ENCODE measurements at places on chromosomes 12 and 14.

- DNase-seq: no peak
Measured at GRCh38 chr12:53952871-53953734, 1.6 kb upstream of the HOXC12 start.

DNA sequence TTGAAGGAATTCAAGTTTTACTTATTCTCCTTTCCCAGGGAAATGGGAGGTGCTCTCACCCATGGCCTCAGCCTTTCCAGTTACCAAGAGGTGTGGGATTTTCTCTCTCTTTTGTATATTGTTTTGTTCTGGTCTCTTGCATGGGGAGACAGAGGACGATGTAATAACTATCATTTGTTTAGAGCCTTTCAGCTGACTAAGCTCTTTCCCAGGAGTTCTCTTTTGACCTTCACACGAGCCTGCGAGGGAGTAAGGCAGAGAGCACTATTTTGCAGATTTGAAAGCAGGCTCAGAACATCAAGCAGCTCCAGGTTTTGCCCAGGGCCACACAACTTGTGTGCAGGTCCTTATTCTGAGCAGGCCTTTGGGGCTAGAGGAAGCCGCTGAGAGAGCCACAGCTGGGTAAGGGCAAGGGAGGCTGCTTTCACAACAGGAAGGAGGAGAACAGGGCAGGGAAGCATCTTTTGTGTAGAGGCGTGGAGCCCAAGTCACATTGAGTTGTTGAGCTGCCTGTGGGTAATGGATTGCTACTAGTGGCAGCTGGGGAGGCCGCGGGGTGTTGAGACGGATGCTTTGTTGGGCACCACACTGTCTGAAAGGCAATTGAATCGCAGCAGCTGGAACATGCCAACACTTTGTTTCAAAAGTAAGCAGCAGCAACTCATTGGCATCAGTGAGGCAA, 116.2 kb downstream of the PRMT8 start:
- DNase-seq: peak; percentile 3

- peak; percentile 50 for DNase-seq
Measured at GRCh38 chr14:100237735-100238418, 1.1 kb upstream of the YY1 start.

GRCh38 chr12:23115984-23116383, 491.0 kb downstream of the ETNK1 start:
- no peak for DNase-seq

GRCh38 chr12:90611891-90612290, 343.1 kb downstream of the CCER1 start:
- no peak for DNase-seq

DNA sequence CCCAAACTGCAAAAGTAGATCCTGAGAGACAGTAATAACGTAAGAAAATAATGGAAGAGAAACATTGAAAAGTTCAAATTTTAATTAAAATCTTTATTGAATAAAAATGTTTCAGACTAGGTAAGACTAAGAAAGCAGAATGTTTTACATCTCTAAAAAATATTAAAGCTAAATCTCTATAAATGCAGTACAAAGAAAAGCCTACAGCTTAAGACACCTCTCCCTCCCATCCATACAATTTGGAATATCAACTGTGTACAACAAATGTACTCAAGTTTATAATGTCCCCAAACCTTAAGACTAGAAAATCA, 8.5 kb upstream of the CERS5 start:
- no peak for DNase-seq

DNA sequence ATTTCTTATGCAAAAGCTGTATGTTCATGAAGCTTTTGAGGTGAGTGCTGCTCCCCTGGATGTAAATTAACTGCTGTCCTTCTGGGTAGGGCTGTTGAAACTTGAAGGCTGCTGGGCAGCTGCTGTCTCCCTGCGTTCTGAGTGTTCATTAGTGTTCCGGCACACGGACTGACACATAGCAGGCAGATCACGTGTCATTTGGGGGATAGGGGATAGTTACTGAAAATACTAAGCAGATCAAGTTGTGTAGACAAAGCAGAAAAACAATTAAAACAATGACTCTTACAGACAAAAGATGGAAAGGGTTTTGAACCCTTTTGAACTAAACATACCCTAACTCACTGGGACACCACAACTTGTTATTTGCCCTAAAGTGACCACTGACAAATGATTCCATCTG, 82.5 kb downstream of the PRICKLE1 start:
- no peak for DNase-seq

DNA sequence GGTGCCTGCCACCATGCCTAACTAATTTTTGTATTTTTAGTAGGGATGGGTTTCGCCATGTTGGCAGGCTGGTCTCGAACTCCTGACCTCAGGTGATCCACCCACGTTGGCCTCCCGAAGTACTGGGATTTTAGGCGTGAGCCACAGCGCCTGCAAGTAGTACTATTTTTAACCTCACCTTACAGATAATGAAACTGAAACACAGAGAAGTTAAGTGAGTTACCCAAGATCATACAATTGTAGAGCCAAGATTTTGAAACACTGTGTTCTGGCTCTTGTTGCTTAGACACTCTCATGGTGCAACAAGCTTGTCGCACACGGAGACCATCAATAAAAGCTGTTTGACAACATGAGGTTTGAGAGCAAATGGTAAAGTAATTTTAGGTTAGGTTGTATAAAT, 159.1 kb upstream of the LMNTD1 start:
- DNase-seq: no peak
